ENCODE measurements at places on chromosomes 7 and 10.

- no peak for DNase-seq
Observed at GRCh38 chr10:44618910-44619309, 234.0 kb upstream of the CXCL12 start.

DNA sequence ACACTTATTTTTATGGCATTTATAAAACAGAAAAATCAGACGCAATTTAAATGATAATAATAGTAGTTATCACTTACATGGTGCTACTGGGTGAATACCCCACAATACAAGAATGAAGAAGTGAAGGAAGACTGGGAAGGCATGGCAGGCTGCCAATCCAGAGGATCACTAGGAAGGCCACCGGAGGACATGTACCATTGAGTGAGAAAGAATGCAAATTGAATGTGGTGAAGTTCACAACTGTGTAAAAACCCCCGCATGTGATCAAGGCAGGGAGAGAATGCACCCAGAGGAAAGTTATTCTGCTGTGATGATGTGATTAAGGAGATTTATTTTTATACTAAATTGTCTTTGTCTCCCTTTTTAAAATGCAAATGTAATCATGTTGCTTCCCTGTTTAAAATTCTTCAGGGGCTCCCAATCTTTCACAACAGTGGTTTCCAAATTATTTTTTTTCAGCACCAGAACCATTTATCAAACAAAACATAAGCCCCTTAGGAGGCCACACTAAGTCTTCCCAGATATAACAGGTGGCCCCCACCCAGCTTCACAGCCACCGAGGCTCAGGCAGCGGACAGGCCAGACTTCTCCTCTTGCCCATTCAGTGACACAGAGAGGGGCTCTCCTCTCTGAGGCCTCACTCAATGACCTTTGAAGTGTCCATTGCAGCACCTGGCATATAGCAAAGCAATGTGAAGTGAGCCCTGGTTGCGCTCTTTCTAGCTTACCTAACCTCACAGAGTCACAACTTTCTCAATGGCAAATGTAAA, 59.6 kb downstream of the FRMPD2 start:
- no peak for DNase-seq

- DNase-seq, result no peak
Observed at GRCh38 chr10:33277135-33277536, 57.3 kb downstream of the NRP1 start.

- no peak for DNase-seq
Observed at GRCh38 chr7:38432671-38433070, 159.2 kb upstream of the TARP start.

- DNase-seq, result no peak
Observed at GRCh38 chr10:52228556-52228955, 85.5 kb upstream of the DKK1 start.

- no peak for DNase-seq
Observed at GRCh38 chr10:112265745-112266144, 17.5 kb upstream of the TECTB start.

GRCh38 chr7:70270149-70270548, 671.9 kb downstream of the AUTS2 start:
- DNase-seq, result no peak

DNA sequence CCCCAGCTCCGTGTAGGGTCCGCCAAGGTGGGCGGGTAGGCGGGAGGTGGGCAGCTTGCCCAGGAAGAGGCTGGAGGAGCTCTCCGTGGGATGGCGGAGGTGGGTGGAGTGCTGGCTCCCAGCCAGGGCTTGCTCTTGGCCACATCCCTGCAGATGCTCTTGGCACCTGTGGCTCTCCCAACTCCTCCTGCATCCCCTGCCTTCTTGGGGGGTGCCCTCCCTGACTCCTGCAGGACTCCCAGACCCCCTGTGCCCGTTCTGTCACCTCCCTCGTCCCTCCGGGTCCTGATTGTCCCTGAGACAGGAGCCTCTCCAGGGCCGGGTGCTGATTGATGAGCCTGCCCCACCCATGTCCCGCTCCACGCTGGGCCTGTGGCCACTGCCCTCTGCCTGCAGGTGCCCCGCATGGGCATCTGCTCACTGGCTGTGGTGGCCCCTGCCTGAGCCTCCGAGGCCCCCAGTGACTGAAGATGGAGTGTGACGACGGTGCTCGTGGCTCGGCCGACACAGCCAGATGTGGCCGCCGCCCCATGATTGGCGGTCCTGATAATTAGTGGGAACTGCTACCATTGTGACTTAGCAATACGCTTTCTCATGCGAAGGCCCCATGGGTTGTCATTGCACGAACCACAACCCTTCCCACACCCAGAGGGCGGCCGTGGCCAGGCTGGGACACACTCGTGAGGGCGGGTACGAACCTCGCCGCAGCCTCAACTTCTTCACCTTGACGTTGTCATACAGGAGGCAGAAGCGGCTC, 23.6 kb downstream of the CFAP46 start:
- no peak for DNase-seq

- no peak for DNase-seq
Observed at GRCh38 chr10:129501652-129502436, 34.8 kb downstream of the MGMT start.

GRCh38 chr7:107692501-107692900, 31.9 kb downstream of the SLC26A4 start:
- no peak for DNase-seq

DNA sequence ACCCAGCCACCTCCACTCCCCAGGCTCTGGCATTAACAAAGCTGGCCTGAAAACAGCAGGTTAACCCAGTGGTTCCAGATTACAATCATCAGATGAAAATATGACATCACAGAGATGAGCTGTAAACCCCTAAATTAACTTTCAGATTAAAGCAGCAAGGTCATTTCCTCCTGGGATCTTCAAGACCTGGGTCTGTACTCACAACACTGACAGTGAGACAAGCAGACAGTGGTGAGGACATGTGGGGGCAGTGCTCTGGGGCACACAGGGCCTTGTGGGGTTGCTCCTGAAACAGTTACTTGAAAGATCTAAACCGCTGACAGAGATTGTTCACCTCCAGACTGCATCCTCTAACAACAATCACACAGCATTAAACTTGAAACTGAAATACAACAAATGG, 134.1 kb downstream of the ZNF438 start:
- no peak for DNase-seq

DNA sequence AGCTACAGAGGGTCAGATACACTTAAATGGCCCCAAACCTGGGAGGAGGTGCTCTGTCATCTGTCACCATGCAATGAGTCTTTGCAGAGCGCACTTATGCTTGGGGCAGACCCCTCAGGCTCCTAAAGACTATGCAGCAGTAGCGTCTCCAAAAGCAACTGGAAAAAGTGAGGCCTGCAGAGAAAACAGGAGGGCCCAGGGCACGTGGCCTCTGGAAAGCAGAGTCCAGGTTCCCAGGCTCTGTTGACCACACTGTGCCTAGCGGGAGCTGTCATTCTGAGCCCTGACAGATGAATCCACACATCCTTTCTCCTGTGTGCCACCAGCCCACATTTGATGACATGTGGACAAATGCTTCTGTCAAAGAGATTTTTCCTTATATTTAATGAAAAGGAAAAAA, 66.4 kb downstream of the MINDY4 start:
- no peak for DNase-seq

DNA sequence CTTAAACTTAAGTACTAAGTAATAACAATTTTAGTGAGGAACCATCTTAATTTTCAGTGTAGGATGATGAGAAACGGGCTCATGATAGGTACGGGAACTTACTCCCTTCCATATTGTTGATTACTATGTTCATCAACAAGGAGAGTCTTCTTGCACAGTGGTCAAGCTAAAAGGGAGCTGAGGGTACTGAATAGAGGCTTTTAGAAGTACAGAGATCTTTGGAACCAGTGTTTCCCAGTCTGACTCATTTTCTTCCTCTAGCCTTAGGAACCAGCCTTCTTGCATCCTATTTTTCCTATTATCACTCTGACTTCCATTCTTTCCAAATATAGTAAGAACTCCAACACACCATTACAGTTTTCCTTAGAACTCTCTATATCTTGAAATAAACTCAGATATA, 17.6 kb upstream of the SEMA3D start:
- no peak for DNase-seq

GRCh38 chr10:209357-209756, 74.1 kb downstream of the ZMYND11 start:
- no peak for DNase-seq

GRCh38 chr10:11345224-11346054, 266.0 kb downstream of the USP6NL start:
- no peak for DNase-seq

DNA sequence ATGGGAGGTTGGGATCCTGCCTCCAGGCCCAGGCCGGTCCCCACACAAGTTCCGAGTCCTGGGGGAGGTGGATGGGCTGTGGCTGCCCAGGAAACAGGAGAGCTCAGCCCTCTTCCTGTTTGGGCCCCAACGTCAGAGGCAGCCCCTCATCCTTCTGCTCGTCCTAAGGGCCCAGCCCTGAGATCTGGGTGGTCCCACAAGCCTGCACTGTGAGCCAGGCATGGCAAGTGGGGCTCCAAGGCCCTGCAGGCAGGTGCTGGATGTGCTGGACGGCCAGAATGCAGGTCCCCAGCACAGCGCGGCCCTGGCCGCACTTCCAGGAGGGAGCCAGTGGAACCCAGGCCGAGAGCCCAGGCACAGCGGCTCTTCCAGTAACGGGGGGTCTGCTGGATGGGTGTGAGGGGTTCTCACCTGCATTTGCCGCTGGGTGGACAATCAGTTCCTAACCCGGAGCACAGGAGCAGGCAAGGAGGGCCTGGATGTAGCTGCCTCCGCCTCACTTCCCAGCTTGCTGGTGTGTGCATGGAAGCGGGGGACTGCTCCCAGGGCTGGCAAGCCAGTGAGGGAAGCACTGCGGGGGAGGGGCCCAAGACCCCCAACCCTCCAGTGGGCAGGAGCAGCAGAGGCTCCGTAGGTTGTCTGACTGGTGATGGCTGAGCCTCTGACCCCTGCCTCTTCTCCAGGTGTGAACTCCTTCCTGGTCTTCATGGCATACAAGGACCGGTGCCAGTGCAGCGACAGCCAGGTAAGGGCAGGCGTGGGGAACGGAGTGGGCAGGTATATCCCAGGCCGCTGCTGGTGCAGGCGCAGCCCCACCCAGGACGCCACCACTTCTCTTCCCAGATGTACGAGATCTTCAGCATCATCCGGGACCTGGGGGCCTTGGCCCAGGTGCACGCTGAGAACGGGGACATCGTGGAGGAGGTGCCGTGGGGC, 9.7 kb downstream of the DPYSL4 start:
- DNase-seq, result no peak

DNA sequence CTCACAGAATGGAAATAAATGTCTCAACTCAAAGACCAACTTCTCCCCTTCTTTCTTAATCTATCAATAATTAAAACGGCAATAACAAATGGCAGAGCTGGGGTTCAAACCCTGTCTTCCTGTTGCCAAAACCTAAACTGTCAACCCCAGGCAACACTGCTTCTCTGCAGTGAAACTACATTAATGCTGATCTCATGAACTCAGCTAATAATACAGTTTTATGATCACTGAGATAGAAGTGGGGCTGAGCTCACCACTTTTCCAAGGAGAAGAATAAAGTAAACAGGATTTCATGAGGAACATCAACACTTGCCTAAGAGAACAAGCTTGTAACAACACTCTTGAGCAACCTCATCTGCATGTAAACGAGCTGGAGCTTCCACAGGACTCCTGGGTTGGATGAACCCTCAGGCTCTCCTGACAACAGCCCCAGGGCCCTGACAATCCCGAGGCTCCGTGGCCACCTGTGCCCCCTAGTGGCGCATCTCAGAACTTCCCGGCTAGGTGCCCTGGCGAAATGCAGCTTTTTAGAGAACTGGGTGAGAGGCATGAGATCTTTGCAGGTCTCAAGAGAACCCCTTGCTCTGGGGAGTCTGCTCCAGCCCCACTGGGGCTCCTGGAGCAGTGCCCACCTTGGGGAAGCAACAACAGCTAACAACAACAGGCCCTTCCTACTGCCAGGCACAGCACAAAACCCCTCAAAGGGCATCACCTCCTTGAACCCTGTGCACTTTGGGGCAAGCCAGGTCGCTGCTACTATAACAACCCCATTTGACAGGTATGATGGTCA, 169.3 kb downstream of the SH3PXD2A start:
- DNase-seq, result no peak

GRCh38 chr10:103765981-103766380, 89.4 kb downstream of the SH3PXD2A start:
- DNase-seq, result no peak

DNA sequence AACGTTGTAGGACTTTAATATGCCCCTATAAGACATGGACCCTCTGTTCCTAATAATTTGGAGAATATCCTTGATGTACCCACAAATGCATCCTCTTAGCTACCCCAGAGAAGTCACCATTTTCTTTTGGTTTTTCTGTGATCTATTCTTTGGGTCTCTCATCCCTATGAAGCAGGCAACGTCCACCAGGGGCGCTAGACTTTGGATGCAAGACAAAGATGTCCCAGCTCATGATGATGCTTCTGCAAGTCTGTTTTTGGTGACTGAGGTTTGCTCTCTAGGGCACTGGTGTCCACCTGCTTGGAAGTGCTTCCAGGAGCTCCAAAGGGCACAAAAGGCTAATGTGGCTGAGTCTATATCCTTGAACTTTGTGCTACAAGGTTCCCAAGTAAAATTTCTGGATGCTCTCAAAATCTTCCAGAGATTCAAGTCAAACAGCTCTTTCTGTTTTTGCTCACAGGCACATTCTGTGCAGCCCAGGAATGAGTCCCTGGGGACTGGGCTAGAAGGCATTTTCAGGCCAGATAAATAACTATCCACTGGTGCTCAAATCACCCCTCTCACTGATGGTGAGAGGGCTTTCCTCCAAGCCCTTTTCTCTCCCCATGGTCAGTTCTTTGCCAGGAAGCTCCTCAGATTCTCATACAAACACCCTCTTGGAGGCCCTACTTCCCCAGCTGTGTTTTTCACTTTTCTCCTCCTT, 166.4 kb downstream of the C7orf25 start:
- no peak for DNase-seq

DNA sequence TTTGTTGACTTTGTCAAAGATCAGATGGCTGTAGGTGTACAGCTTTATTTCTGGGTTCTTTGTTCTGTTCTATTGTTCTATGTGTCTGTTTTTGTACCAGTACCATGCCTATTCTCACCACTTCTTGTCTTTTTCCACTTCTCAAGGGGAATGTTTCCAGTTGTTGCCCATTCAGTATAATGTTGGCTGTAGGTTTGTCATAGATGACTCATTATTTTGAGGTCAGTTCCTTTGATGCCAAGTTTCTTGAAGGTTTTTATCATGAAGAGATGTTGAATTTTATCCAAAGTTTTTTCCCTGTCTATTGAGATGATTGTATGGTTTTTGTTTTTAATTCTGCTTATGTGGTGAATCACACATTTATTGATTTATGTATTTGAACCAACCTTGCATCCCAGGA, 216.7 kb upstream of the RNF32 start:
- DNase-seq, result no peak

DNA sequence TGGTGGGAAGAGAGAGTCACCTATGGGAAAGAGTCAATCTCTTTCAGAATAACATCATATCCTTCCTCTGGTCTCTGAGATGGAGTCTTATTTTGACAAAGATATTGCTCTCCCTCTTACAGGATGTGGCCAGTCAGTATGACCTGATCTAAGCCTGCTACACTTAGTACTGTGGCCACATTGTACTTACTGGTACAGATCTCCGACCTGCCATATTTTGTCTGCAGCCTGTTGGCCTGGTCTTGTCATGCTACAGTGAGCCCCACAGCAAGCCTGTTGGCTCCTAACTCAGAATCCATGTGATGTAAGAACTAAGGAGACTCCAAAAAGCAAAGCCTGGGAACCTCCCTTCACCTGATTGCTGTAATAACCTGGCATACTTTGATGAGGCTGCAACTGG, 377.8 kb downstream of the SFMBT2 start:
- no peak for DNase-seq

GRCh38 chr10:52019077-52019555, 295.0 kb upstream of the DKK1 start:
- DNase-seq, result no peak
